ENCODE measurements at places on chromosomes 4 and X.

DNA sequence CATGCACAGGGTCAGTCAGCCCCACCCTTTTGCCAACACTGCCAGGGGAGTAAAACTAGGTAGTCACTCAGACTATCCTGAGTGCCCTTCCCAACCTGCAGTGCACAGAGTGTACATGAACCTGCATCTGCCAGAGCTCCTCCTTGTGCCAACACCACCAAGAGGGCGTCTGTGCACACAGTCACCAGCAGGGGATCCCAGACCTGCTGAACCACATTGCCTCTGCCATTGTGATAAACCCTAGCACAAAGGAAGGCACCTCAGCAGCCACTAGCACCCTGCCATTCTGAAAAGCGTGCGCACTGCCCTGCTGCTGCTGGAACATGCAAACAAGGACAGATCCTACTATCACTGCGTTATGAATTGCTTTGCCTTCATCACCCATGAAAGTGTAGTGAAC lies 247.8 kb upstream of the POU3F4 start:
- no peak for DNase-seq

- DNase-seq: no peak
These were observed 85.8 kb downstream of the MID1 start for GRCh38 chrX:10534611-10535010.

DNA sequence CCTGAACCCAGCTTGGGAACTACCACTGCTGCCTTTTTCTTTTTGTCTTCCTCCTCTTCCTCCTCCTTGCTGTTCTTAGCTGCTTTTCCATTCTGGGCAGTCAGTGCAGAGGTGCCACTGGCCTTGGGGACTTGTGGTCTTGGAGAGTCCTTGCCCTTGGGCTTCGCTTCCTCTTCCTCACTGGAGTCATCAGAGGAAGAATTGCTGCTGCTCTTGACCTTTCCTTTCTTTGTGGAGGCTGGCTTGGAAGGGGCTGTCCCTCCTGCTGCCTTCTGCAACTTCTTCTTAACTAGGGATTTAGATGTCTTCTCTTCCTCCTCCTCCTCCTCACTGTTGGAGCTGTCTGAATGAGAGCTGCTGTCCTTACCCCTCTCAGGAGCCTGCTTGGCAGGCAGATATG lies 53.2 kb downstream of the FAM9B start:
- no peak for DNase-seq

DNA sequence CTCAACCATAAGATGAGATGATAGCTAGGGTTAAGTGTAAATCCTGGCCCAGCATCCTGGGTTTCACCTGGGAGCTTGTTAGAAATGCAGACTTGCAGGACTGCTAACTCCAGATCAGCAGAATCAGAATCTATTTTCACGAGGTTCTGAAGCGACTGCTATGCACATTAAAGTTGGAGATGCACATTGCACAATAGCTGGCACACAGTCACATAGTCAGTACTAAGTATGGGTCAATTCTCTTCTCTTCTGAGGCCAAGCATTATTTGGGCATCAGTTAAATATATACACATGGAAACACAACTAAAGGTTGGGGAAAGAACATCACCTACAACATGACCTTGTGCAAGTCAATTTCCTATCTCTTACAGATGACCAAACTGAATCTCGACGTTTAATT lies 155.1 kb upstream of the FGF13 start:
- DNase-seq: no peak

DNA sequence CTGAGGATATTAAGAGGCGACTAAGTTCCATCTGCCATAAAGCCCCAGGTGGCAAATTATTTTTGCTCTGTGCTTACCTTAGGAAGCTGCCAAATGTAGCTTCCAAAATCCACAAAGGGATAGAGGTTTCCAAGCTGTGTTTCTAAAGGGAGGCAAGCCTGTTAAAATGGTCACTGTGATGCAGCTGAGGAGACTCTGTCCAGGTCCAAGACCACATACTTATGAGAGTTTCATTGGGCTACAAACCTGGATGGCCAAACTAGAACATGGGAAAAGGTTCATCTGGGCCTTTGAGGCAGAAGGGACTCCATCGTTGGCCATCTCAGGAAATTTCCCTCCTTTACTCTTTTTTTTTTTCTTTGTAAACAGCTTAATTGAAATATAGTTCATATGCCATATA lies 306.9 kb upstream of the FGF13 start:
- DNase-seq: no peak

- no peak for DNase-seq
These were observed 210.7 kb upstream of the SLC7A11 start for GRCh38 chr4:138452826-138453225.

- no peak for DNase-seq
These were observed 10.0 kb downstream of the FAM184B start for GRCh38 chr4:17771284-17771908.

Measured in GM12864 (cell line).